ENCODE measurements at places on chromosomes 13 and 19.

DNA sequence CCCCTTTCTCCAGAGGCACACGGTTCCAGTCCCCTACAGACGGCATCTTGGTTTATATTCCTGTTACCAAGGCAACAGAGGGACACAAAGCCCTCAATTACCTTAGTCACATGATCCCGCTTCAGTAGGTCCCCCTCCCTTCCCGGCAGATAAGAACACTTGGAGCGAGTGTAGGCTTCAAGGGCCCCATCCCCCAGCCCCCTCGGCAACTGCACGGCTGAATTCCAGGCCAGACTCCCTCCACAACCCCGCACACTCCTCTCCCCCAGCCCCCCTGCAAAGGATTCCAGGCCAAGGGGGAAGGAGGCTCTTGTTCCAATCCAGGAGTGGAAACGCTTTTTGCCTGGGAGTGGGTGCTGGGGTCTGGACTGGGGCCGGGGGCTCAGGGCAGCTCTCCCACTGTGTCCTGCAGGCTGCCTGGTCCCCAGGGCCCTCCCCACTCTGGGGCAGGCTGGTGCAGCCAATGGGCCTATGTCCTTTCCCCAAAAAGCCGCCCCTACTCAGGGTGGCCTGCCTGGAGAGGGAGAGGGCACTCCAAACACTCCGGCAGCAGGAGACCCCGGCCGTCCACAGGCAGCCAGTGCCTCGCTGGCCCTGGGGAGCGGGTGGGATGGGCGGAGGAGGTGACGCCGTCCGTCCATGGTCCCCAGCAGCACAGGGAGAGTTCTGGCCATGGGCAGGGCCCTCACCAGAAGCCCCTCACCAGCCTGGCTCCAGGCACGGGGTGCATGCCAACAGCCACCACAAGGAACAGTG, 62.6 kb downstream of the MLLT1 start:
- DNase-seq: peak; percentile 36

- DNase-seq: no peak
Observed at GRCh38 chr13:96398486-96398885, 308.6 kb downstream of the HS6ST3 start.

DNA sequence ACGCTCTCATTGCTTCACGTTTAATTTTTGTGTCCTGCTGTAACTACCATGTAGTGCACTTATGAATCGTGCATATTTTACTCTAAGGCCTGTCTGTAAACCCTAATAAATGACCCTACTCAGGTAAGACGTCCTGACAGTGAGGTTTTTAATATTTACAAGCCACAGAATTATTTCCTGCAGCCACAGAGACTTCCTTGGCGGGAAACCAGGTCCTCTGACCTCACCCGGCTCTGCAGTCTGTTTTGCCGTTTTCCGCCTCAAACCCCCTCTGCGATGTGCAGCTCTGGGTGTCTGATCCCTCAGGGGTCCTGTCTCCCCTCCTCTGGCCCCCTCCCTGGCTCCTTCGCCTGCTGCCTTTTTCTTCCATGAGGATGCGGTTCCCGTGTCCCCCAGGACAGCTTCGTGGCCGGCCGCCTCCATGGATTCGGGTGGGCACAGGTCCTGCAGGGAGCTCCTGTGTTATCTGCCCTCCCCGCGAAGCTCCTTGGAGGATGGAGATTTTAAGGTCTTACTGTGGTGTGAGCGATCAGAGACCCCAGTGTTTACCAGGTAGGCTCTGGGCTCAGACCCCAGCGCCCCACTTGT, 66.3 kb downstream of the MCF2L start:
- DNase-seq: no peak

DNA sequence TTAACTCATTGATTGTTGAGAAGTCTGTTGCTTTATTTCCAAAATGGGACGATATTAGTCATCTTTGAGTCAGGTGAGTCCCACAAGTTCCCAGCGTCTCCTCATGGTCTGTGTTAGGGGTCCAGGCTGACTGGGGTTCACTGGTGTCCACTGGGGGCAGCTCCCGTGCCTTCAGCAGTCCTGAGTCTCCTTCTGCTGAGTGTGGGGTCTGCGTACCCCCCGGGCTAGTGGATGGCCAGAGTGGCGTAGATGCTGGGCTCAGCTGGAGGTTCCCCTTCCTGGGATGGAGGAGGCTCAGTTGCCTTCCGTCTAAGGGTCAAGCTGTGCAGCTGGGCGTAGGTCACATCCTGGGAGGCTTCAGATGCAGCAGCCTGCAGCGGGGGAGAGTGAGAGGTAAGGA, 5.9 kb downstream of the LILRB3 start:
- DNase-seq: no peak

DNA sequence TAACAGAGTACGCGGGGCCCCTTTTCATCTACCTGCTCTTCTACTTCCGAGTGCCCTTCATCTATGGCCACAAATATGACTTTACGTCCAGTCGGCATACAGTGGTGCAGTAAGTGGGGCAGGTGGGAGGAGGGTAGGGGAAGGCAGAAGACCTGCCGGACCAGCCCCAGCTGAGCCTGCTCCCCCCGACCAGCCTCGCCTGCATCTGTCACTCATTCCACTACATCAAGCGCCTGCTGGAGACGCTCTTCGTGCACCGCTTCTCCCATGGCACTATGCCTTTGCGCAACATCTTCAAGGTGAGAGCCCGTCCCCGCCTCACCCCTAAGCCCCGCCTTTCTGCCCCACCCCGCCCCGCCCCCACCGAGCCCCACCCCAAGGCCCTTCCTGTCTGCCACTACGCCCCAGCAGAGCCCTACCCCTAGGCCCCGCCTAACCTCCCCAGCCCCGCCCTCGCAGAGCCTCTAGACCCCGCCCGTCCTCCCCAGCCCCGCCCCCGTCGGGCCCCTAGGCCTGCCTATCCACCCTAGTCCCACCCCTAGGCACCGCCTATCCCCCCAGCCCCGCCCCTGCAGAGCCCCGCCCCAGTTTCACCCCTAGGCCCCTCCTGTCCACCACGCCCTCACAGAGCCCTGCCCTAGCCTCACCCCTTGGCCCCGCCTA, 7.7 kb downstream of the NDUFB7 start:
- DNase-seq: peak; percentile 79

DNA sequence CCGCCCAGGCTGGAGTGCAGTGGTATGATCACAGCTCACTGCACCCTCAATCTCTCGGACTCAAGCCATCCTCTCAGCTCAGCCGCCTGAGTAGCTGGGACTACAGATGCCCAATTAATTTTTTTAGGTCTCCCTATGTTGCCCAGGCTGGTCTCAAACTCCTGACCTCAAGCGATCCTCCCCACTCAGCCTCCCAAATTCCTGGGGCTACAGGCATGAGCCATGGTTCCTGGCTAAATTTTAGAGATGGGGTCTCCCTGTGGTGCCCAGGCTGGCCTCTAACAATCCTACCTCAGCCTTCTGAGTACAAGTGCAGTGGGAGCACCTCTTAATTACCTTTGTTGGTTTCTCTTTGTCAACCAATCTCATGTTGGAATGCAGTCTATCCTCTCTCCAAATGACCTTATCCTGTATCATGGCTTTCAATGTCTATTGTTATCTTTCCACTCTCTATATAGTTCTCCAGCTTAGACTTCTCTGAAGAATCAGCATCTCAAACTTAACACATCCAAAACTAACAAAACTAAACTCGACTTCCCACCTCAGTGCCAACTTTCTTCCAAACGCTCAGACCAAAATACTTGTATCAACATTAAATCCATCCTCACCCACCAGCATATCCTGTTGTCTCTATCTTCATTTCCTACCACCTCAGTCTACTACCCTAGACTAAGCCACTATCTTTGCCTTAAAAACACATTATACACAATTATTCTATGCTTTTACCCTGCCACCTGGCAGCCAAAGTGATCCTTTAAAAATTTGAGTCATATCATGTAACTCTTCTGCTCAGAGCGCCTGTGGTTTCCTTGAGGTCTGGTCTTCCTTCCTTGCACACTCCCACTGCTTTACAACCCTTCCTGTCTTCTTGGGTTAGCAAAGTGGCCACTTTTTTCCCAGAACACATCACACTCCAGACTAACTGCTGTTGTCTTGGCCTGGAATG, 6.7 kb downstream of the TPT1 start:
- DNase-seq: no peak
